ENCODE measurements at places on chromosomes 7 and 10.
A peak's percentile ranks its signal among the peaks of the same experiment; 100 is the strongest.

GRCh38 chr7:45650404-45651394 lies 76.5 kb downstream of the ADCY1 start:
- DNase-seq = no peak

DNA sequence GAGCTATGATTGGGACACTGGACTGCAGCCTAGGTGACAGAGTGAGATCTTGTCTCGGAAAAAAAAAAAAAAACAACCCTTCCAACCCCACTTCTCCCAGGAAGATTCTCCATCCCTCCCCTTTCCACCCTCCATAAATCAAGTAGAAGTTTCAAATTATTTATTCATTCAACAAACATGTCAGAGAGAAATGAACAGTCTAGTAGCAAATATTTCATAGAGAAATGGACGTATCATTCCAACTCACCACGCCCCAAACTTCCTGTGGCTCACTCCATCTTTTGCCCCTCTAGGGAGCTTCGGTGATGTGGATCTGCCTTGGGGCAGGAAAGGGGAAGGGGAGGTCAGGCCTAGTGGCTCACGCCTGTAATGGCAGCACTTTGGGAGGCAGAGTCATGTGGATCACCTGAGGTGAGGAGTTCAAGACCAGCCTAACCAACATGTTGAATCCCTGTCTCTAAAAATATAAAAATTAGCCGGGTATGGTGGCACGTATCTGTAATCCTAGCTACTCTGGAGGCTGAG lies 638 bp upstream of the TRAPPC14 start:
- no peak for DNase-seq

- peak; percentile 65 for DNase-seq
Measured at GRCh38 chr7:28078036-28078901, 102.3 kb downstream of the JAZF1 start.

GRCh38 chr7:5382281-5382892 lies 41.2 kb downstream of the TNRC18 start:
- no peak for DNase-seq

DNA sequence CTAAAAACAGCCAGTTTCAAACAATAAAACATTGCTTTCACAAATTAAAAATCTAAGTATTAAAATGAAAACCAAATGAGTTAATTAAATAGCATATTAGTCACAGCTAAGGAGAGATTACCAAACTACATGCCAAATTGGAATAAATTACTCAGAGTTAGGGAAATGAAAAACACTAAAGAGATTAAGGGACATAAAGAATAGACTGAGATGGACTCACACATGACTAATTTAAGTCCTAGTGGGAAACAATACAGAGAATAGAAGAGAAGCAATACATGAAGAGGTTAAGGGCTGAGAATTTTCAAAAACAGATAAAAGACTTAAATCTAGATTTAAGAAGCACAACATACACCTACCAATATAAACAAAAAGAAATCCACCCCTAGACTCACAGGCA lies 110.6 kb downstream of the ZFAND4 start:
- no peak for DNase-seq

Measured in LoVo (cell line).